ENCODE measurements at places on chromosomes 16 and 17. TPM values are rescaled to one million over a fixed set of nuclear protein-coding genes. Genes with fewer than 3 reads are reported as not detected.
A peak's percentile ranks its signal among the peaks of the same experiment; 100 is the strongest.

DNA sequence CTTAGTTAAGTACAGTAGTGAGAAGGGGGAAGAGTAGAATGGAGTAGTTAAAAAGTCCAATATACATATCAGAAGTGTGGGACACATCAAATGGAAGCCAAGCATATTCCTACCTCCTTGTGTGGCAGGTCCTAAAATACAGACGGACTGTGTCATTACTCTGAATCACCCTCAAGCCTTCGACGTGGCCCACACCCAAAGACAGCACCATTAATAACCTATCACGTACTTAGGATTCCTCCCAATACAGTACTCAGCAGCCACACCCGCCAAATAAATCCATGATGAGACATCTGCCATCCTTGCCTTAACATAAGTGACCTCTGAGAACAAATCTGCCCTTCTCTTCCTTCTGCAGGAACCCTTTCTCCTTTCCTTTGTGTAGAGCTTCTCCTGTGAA is 38.9 kb downstream of the UBE2G1 start:
- DNase-seq: no peak
- H3K27ac ChIP-seq: no peak overlapping the region
- H3K4me3 ChIP-seq: no peak overlapping the region
- H3K4me1 ChIP-seq: peaks cover 30% of the 10 kb centered on the region

DNA sequence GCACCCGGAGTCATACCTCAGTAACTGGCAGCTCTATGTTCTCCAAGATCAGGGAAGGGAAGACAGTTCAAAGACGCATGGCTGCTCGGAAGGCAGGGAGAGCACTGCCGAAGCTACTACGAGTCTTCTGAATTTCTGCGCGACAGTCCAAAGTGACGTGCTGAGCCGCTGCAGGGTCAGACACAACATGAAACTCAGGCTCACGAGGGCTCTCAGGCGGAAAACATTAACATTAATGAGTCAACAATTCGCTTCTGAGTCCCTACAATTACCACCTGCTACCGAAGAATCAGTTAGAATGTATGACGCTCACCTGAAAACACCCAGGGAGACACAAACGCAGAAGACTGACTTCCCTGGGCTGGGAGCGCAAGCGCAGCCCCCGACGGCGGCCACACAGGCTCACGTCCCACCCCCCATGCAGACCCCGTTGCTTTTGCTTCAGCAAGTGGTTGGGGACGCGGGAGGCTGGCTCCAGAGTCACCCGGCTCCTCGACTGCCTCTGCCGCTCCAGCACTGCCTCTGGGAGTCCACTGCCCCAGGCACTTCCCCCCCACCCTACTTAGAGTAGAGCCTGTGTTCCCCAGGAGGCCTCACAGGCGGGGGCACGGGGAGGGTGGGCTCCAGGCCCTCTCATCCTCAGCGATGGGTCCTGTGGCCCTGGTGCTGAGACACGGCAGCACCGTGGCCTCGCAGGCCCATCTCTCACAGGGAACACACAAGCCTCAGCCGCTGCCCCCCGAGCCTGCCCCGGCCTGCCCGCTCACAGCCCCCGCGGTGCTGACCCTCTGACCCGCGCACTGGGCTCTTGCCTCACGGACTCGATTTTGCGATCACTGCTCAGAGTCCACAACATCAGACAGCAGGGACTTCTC is 38.9 kb downstream of the LMF1 start:
- H3K4me3 ChIP-seq: no peak overlapping the region
- no peak for DNase-seq
- H3K27me3 ChIP-seq: no peaks in the 10 kb centered on the region

DNA sequence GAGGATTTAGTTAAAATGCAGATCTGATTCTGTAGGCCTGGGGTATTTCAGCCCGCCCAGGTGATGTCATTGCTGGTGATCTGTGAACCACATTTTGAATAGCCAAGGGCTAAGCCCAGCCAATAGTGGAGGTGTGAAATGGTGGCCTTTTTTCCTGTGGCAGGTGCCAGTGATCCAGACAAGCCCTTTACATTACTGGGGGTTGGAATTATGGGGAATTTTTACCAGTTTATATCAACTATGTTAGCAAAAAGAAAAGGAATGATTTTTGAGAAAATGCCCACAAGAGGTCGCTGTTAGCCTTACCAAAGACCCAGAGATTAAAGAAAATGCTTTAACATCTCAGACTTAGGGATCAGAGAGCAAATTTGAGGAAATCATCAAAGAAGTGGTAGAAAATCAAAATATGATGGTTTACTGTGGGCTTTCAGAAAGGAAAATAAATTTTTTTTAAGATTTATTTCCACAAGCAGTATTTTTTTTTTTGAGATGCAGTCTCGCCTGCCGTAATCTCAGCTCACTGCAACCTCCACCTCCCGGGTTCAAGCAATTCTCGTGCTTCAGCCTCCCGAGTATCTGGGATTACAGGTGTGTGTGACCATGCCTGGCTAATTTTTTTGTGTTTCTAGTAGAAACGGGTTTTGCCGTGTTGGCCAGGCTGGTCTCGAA is 3.9 kb downstream of the VPS35L start:
- H3K27me3 ChIP-seq: no peaks in the 10 kb centered on the region
- no peak overlapping the region for H3K27ac ChIP-seq
- H3K36me3 ChIP-seq: no peaks in the 10 kb centered on the region
- DNase-seq: peak; percentile 69

DNA sequence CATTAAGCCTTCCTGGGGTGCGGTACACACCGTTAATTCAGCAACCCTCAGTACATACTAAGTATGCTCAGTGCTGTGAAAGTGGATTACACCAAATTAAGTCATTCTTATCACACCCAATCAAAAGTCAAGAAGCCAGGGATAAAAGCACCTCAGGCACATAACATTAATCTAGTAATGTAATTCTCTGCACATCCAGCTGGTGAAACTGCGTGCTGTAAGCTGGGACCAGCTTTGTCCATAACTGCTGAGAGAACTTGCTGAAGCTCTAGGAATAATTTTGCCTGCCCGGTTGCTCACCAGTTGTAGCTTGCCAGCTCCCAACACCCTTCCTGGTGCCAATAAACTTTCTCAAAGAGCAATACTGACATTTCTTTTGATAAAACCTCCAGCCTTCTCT is 44.9 kb downstream of the SLC47A1 start:
- peaks cover 4% of the 10 kb centered on the region for H3K4me1 ChIP-seq
- H3K4me3 ChIP-seq: no peak overlapping the region
- H3K27me3 ChIP-seq: peaks cover 6% of the 10 kb centered on the region
- H3K36me3 ChIP-seq: no peaks in the 10 kb centered on the region

- H3K36me3 ChIP-seq: no peaks in the 10 kb centered on the region
- peaks cover 3% of the 10 kb centered on the region for H3K4me1 ChIP-seq
- no peak overlapping the region for H3K27ac ChIP-seq
- H3K27me3 ChIP-seq: peaks cover 21% of the 10 kb centered on the region
Observed at GRCh38 chr16:81779536-81780320, 637 bp downstream of the PLCG2 start.

C17orf113 gene
- 0.72 TPM for total RNA-seq
